T-helper 2 cell treated with Interferon-gamma antibody and Interleukin-4, amounts not matched to agents 5 μg/mL and 100 μg/mL, for 36 hours (primary cell): ENCODE measurements at places on chromosomes 13 and 19.

- DNase-seq, result no peak
Observed at GRCh38 chr19:39124136-39124764, 1.3 kb upstream of the PAK4 start.

DNA sequence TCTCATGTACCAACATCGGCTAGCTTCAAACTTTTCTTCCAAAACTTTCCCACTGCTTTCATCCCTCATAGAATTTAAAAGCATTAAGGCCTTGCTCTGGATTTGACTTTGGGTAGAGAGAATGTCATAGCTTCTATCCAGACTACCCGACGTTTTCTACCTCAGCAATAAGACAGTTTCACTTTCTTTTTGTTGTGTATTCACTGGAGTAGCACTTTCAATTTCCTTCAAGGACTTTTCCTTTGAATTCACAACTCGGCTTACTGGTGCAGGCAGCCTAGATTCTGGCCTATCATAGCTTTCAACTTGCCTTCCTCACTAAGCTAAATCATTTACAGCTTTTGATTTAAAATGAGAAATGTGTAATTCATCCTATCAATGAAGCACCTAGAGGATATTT, 420.4 kb upstream of the GPC6 start:
- DNase-seq, result no peak

- peak; percentile 83 for DNase-seq
Observed at GRCh38 chr19:10270616-10271394, at the start of gene ICAM1. Gene ICAM1 (plus strand): TSS chr19:10271120. CDS start chr19:10271160, 40 bp downstream.

DNA sequence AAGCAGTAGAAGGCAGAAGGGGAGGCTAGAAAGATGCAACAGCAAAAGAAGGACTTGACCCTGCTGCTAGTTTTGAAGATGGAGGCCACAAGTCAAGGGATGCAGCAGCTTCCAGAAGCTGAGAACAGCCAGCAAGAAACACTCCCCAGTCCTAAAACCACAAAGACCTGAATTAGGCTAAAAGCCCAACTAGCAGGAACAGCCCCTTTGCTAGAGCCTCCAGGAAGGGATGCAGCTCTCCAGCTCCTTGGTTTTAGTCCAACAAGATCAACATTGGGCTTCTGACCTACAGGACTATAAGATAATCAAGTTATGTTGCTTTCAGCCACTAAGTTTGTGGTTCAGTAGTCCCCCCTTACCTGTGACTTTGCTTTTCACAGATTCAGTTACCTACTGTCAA, 10.5 kb upstream of the LATS2 start:
- DNase-seq, result no peak

- no peak for DNase-seq
Observed at GRCh38 chr13:98195054-98195791, 18.2 kb upstream of the RNF113B start.

GRCh38 chr13:113302986-113303385, 5.9 kb downstream of the LAMP1 start:
- DNase-seq, result no peak

DNA sequence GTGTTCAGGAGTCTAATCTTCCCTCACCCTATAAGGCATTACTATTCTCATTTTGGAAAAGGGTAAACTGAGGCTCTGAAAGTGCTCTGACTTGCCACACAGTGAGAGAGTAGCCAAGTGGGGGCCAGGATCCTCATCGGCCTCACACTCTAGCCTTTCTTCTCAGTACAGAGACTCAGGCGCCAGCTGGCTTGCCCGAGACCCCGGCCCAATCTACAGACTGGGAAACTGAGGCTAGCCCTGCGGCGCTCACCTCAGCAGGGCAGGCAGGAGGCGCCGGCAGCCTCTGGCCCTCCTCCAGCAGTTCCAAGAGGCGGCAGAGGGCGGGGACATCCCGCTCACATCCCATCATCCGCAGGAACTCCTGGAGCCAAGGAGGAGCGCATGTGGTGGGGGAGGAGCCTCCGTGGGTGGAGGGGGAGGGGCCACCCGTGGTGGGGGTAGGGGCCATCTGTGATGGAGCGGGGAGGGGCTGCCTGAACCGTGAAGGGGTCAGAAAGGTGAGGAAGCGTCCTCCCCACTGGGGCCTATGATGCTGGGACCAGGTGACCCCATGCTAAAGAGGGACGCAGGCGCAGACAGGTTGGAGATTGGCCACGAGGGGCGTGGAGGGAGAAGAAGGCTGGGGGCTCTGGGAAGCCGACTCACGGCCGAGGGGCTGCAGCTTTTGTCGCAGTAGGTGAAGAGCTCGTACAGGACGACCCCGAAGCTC, 8.7 kb upstream of the INSL3 start:
- no peak for DNase-seq

- DNase-seq, result no peak
Observed at GRCh38 chr13:40428354-40428753, 238.1 kb downstream of the FOXO1 start.

- DNase-seq, result no peak
Observed at GRCh38 chr19:7857727-7858108, 16.5 kb downstream of the PRR36 start.

- no peak for DNase-seq
Observed at GRCh38 chr19:3184847-3185460, 776 bp upstream of the NCLN start.

GRCh38 chr13:91398413-91399188, at the start of gene GPC5:
Gene GPC5 (plus strand): TSS chr13:91398621.
- DNase-seq, result peak; percentile 75

DNA sequence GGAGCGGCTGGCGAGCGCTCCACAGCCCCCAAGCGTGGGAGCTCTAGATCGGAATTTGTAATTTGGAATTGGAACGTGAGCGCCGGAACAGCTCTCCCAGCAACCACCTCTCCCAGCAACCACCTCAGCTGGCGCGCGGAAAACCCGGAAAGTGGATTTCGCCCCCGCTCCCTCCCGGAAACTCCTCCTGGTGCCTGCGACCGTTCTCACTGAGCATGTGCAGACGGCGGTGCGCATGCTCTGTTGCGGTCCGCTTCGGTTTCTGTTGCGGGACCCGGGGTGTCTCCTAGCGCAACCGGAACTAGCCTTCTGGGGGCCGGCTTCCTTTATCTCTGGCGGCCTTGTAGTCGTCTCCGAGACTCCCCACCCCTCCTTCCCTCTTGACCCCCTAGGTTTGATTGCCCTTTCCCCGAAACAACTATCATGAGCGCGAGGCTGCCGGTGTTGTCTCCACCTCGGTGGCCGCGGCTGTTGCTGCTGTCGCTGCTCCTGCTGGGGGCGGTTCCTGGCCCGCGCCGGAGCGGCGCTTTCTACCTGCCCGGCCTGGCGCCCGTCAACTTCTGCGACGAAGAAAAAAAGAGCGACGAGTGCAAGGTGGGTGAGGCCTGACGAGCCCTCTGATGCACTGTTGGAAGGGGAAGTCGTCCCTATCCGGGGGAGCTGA, at the start of gene TM9SF2:
Gene TM9SF2, plus strand, starts transcription at position 289 of the 664 bp plus-strand sequence. Its CDS starts 135 bp downstream, at position 424.
- peak; percentile 97 for DNase-seq

GRCh38 chr19:5536337-5536894, 31.3 kb downstream of the TINCR start:
- no peak for DNase-seq

DNA sequence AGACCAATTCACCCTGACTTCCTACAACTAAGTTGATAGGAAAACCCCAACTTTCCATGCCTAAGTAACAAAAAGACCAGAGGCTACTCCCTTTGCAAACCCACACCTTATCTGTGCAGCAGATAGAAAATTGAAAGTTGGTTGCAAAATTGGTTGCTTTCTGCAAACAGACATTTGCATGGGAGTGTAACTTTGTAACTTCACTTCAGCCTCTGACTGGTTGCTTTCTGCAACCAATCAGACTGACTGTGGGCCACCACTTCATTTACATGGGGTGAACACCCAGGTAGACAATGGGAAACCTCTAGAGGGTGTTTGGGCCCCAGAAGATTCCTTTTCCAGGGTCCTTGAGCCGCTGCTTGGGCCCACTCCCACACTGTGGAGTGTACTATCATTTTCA, 9.8 kb downstream of the TEX30 start:
- no peak for DNase-seq

- no peak for DNase-seq
Observed at GRCh38 chr19:38674388-38675171, 27.1 kb downstream of the ACTN4 start.

DNA sequence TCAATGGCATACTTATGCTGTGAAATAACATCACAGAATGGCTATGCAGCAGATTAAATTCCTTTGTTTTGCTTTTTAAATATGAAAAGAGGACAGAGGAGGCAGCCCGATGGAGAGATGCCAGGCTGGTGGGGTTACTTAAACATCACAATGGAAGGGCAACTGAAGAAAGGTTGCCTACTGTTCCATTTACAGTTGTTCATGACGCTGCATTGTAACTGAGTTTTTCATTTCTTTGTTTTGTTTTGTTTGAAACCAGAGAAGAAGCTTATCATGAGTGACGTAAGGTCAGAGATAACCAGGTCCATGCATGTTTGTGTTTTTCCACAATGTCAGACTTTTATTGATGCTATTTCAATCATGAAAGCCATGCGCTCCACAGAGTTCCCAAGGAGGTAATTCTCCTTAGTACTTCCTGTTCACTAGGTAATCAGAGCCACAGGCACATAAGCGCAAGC, 273.8 kb downstream of the LHFPL6 start:
- no peak for DNase-seq

GRCh38 chr19:51784922-51785690, 9.9 kb upstream of the FPR3 start:
- peak; percentile 61 for DNase-seq

GRCh38 chr19:24054044-24054935, 32.7 kb upstream of the ZNF254 start:
- DNase-seq, result peak; percentile 35

DNA sequence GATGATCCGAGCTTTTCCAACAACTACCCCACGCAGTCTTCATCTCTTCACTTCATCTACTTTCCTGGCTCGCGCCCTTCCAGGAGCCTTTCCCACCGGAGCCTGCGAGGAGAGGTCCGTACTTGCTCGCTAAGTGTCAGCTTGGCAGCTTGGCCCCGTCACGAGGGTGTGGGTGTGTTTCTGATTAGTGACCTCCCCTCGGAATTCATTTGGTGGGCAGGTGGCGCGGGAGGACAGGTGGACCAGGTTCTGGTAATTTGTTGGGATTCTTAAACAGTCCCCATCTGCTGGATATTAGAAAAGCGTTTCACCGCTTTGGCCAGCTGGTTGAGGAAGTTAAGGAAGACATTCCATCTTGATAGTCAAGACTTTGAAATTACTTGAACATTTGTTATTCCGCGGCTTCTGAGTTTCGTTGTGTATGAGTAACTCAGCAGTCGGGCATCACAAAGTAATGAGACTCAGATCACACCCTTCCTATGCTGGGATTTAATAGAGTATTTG, 515 bp downstream of the UFM1 start:
- DNase-seq, result peak; percentile 62

DNA sequence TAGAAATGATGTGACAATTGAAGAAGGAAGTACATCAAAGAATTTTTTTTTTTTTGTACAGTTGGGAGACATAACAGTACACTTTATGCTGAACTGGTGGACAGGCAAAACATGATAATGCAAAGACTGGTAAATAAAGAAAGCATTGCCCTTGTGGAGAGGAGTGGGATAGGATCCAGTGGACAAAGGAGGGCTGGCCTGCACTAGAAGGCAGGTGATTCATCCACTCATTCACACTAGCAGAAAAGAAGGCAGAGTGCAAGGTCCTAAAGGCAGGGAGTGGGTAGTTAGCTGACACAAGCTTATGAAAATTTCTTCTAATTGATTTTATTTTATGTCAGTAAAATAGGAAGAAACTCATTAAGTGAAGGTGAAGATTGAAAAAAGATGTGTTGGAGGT, 17.6 kb upstream of the NALCN start:
- DNase-seq, result no peak

DNA sequence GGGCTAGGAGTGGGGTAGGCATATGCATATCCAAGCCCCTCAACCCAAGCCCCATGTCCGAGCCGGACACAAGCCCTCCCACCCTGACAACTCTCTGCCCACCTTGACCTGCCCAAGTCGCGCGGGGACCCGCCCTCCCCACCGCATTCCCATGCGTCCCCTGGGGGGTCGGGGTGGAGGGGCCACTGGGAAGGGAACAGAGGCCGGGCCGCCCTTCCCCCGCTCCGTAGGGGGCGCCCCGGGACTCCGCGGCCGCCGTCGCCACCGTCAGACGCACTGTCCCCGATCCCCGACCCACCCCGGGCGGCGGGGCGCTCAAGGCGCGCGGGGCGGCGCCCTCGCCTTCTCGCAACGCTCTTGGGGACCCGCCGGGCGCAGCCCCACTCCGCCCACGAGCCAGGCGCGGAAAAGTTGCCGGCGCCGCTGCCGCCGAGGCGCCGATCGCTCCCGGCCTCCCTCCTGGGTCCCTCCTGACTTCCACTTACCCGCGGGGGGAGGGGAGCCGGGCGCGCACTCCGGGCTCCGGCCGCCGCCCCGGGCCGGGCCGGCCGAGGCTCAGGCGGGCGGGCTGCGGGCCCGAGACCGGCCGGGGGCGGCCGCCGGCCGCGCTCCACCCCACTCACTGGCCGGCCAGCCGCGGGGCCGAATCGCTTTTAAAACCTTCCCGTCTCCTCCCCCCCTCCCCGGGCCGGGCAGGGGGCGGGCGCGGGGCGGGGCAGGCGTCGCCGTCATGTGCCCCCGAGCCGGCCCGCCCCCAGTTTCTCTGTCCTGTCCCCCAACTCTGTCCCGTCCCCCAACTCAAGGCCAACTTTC, 34.4 kb upstream of the NANOS3 start:
- DNase-seq, result peak; percentile 70

- no peak for DNase-seq
Observed at GRCh38 chr19:23699521-23699860, 12.5 kb upstream of the ZNF675 start.

GRCh38 chr19:6103217-6103644, 7.1 kb downstream of the RFX2 start:
- no peak for DNase-seq

DNA sequence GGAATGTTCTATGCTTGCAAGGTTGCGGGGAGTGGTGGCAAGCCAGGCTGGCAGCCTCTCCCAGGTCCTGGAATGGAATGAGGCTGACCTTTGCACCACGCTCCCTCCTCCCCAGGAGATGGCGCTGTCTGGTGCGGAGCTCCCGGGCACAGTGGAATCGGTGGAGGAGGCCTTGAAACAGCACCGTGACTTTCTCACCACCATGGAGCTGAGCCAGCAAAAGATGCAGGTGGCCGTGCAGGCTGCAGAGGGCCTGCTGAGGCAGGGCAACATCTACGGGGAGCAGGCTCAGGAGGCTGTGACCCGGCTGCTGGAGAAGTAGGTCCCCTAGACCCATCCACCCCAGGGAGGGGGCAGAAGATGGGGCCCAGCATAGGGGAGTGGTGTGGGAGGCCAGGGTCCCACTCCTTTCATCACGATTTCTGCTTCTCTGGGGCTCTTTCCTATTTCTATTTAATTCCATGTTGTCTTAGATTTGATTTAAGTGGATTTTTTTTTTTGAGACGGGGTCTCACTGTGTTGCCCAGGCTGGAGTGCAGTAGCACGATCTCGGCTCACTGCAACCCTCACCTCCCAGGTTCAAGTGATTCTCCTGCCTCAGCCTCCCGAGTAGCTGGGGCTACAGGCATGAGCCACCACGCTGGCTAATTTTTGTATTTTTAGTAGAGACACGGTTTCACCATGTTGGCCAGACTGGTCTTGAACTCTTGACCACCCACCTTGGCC, 53.2 kb upstream of the SHKBP1 start:
- DNase-seq, result peak; percentile 46
